ENCODE measurements at places on chromosomes 16 and 17.

DNA sequence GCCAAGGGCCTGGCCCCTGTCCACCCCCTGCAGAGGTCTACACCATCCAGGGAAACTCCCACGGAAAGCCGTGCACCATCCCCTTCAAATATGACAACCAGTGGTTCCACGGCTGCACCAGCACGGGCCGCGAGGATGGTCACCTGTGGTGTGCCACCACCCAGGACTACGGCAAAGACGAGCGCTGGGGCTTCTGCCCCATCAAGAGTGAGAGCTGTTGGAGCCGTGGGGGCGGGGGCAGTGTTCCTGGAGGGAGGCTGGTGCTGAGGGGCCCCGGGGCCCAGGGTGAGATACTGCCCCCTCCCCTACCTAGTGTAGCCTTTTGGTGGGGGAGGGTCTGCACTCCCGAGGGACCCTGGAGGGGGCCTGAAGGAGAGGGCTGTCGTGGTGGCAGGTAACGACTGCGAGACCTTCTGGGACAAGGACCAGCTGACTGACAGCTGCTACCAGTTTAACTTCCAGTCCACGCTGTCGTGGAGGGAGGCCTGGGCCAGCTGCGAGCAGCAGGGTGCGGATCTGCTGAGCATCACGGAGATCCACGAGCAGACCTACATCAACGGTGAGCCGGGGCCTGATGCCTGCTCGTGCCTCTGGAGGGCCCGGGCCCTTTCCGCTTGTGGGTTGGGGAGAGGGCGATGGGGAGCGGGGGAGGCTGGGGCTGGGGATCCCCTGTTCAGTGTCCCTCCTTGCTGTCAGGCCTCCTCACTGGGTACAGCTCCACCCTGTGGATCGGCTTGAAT lies 38.8 kb downstream of the MRC2 start:
- no peak for DNase-seq

DNA sequence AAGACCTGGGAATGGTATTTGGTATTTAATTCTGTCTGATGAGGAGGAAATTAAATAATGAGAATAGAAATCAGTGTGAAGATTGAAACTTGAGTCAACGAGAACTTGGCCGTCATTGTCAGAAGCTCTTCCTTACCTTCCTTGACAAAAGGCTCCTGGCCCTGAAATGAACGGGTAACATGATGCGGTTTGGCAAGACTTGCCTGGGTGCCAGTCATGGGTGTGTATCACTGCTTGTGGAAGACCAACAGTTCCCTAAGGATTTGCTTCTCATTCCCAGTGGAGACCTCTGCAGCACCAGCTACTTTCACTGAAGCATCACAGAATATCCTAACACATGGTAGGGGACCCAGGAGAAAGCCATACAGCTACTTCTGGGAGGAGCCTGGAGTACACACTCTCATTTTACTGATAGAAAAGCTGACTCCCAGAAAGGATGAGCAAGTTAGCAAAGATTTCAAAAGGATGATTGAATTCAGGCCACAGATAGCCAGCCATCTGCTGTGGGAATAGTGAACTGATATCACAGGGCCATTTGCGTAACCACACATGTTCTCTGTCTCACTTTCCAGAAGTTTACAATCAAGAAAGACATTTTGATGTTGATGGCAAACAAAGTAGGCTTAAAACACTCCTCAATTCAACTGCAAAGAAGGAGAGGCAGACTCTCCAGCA lies 258.1 kb upstream of the SALL1 start:
- no peak for DNase-seq

DNA sequence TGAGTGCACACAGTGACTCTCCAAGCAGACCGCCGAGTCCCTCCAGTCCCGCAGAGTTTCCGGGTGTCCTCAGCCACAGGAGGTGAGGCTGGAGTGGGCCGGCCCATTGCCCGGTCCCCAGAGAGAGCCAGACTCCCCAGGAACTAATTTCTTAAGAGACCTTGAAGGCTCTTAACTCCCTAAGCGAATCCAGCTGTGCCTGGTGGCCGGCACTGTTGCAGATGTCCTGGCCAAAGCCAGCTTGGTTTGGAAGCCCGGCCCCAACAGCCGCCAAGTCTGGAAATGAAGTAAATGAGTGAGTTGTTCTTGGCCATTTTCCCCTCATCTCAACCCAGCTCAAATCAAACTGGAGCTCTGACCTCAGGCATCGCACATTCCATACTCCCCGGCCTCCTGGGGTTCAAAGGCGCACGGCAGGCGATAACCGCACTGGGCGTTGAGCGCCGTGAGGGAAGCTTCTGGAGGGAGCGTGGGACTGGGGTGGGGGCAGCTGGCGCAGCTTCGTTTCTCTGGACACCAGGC lies 42.0 kb downstream of the CMIP start:
- no peak for DNase-seq

DNA sequence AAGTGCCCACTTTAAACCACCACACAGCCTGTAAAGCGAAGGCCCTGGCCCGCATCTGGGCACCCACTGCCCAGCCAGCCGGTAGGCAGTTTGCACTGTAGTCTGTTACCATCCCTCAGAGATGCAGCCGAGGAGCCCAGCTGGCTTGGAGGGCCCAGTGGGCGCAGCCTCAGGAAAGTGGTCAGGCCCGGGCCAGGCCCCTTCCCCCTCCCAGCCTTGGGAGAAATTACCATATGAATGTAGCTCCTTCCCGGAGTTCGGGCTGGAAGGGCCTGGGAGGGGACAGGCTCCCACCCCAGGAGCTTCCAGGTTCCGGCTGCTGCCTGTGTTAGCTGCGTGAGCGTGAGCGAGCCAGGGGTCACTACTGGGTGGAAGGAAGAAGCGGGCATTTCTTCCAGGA lies 325.4 kb downstream of the SEC14L1 start:
- DNase-seq: no peak

DNA sequence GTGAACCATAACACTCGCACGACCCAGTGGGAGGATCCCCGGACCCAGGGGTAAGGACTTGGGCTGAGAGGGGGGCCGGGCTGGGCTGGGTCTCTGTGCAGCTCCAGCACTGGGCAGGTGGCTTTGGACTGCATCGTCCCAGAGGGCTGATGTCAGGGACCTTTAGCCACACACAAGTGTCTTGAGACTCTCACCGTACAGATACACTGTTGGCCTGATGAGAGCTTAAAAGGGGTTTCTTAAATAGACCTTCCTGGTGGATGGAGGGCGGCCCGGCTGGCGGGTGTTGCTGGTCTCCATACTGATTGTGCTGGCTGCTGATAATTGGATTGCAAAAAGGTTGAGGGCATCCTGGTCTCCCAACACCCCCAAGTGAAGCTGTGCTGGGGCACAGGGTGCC lies 21.7 kb upstream of the CLEC18A start:
- DNase-seq: no peak

DNA sequence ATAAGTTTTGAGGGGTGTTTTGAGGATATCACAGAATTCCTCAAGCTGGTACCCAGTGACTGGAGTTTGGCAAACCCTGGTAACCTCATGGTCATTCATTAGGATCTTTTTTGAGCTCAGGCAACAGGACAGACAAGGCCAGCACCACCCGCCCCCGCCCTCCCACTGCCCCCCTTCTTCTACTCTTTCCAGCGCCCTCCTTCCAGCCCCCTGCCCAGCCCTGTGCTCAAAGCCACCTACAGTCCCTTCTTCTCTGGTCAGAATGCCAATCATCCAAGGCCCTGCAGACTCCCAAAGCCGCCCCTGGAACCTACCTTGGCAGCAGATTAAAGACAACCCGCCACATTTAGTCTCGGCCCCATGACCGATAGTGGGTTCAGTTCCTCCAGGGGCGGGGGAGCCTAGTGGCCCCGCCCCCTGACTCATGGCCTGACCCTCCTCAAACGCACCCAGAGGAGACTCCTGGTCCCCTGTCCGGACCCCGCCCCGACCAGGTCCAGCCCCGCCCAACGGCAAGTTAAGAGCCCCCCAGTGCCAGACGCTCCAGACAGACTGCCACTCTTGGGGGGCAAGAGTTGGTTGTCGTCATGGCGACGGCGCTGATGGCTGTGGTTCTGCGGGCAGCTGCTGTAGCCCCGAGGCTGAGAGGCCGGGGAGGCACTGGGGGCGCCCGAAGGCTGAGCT lies at the start of gene NAGS:
Gene NAGS, plus strand, starts transcription at position 546 of the 684 bp plus-strand sequence. Its CDS starts 42 bp downstream, at position 588.
- peak; percentile 8 for DNase-seq

- DNase-seq: no peak
Observed at GRCh38 chr17:27741361-27741861, 58.9 kb downstream of the NOS2 start.

- DNase-seq: no peak
Observed at GRCh38 chr17:7927596-7927995, 2.1 kb downstream of the KCNAB3 start.

GRCh38 chr16:46922239-46922638 lies 38.1 kb downstream of the GPT2 start:
- no peak for DNase-seq

- no peak for DNase-seq
Observed at GRCh38 chr16:80369138-80369958, 171.4 kb upstream of the DYNLRB2 start.

GRCh38 chr17:32127158-32127897 lies 15.0 kb upstream of the RHOT1 start:
- DNase-seq: peak; percentile 70

GRCh38 chr17:27367121-27367981 lies 73.4 kb downstream of the WSB1 start:
- DNase-seq: no peak

GRCh38 chr17:33653399-33653788 lies 360.3 kb upstream of the ASIC2 start:
- DNase-seq: no peak

DNA sequence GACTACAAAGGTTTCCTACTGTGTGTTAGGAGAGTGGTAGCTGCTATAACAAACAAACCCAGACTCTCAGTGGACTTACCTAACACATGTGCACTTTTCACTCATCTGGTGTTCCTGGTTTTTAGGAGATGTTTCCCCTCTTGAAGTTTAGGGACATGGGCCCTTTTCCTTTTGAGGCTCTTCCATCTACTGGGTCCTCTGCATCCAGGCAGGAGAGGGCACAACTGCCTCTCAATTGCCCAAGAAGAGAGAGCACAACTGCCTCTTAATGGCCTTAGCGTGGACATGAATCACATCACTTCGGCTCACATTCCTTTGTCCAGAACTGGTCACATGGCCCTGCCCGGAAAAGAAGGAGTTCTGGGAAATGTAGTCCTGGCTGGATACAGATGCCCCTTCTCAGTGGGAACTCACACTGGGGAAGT lies 9.8 kb upstream of the TNRC6C start:
- no peak for DNase-seq

- DNase-seq: no peak
Observed at GRCh38 chr17:80270836-80271235, 10.2 kb downstream of the RNF213 start.

DNA sequence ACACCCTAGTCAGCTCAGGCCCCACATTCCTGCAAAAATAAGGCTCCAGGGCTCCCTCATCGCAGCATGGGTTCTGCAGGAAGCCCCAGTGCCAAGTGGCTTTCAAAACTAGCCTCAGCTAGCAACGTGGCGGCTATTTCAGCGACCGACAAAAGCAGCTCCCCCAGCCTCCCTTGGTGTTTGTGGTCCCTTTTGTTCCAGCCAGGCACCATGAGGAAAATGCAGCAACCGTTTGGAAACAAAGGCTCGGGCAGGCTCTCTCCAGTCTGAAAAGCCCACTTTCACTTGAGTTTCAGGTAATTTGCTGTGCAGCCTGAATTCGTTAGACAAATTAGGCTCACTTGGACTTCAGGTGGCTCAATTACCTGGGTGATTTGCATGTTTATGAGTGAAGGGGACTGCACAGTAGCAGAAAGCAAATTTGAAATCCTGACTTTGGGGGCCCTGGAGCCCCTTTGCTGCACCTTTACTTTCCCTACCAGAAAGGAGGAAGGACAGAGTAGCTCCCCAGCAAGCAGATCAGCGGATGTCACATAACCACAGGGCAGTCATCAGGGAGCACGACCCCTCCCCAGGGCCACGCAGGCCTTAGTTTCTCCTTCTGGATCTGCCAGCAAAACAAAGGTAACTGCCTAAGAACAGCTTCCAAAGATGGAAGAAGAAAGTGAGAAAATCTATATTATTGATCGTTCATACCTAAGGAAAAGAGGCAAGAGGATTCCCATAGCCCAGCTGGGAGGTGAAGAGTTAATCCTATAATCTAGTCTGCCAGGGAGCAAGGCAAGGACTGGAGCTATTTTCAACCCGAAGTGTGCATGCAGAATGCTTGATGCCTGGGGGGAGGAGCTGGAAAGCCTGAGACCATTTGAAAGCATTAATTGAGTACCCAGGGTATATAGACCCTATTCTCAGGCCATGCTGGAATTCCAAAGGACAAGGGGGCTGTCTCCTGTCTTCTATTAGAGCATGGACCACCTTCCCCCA lies 143.1 kb upstream of the SDK2 start:
- DNase-seq: no peak

GRCh38 chr17:80834893-80835275 lies 156.8 kb upstream of the CHMP6 start:
- DNase-seq: no peak

DNA sequence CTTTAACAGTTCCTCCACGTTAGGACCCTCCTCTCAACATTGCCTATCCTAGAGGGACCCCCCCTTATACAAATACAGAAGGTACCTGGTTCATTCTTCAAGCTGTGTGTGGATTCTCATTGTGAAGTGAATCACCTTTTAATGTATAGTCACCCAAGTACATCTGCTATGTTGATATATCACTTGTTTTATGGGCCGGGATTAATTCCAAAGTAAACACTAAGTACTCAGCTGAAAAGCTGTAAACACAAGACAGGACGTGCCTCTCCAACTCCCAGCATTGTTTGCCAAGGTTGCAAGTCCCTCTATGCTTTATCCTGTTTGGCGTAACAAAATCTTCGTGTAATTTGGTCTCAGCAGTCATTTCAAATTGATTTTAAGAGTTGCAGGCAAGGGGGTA lies 123.6 kb downstream of the RBFOX1 start:
- no peak for DNase-seq

DNA sequence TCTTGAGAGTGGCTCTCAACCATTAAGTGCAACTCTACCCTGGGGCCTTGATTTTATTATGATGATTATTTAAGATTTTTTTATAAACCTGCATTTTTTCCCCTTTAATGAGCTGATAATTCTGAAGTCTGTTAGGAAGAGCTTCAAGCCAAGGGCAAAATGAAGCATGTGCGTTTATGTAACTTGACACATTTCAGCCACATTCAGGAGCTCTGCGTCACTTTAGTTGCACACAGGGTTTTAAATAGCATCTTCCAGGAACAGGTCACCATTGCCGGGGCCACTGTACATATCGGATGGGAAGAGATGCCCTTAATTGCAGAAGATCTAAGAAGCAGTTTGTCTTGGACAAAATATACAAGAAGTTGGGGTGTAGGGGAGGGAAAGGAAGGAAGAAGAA lies 89.6 kb downstream of the BMERB1 start:
- no peak for DNase-seq

- no peak for DNase-seq
Observed at GRCh38 chr17:44352828-44353671, 7.9 kb downstream of the GRN start.

DNA sequence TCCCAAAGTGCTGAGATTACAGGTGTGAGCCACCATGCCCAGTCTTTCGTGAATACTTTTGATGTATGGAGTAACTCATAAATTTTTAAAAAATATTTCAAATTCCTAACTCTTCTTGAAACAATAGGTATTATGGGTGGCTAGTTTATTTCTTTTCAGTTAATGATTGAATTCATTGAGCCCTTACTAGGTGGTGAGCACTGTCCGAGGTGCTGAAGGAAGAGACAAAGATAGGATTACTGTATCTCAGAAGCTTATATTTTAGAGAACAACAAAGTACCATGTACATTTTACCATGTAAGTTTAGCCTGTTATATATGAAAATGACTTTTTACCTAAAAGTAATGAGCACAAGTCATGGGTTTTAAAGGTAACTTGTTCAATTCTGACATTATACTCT lies 418.3 kb downstream of the NPIPA7 start:
- no peak for DNase-seq
